Astrocyte (in vitro differentiated cells and primary cell): ENCODE measurements at places on chromosomes 4 and X.
A peak's percentile ranks its signal among the peaks of the same experiment; 100 is the strongest.

DNA sequence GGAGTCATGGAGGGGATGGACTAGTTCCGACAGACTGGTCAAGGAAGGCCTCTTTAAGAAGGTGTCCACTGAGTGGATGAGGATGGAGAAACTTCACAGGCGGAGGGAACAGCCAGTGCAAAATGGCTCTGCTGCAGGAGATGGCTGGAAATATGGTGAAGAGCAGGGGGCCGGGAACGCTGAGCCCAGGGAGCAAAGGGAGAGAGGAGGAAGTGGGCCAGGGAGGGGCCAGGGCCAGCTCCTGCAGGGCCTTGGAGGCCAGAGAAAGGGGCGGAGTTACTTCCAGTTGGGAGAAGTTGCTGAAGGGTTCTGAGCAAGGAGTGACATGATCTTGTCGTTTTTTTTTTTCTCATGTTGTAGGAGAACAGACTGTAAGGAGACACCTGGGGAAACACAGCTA lies 94.5 kb downstream of the WFS1 start:
- no peak for DNase-seq

- peak; percentile 50 for DNase-seq
These were observed 4.3 kb upstream of the HAUS7 start for GRCh38 chrX:153474718-153475117.

- peak; percentile 10 for DNase-seq
These were observed 3.2 kb upstream of the PCDH19 start for GRCh38 chrX:100413229-100413628.

- no peak for DNase-seq
These were observed 33.8 kb upstream of the SPANXN1 start for GRCh38 chrX:145213504-145213903.

- DNase-seq, result peak; percentile 77
These were observed 18.9 kb upstream of the CXCL8 start for GRCh38 chr4:73721435-73721834.
